ENCODE measurements at places on chromosomes 1 and 21.

DNA sequence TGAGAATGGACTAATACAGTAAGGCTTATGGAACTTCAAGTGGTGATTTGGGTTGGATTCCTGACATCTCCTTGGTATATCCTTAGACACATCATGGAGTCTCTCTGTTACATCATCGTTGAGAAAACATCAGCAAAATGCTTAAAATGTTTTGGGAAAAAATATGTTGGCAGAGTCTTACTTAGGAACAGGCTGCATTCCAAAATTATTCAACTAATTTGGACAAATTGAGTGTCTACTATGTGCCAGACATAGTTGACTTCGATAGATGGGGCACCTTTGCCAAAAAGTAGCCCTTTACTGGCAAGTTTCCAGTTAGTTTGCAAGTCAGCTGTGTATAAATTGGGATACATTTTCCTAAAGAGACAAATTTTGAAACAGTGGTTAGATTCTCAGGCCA is 253.4 kb upstream of the ST6GALNAC5 start:
- DNase-seq, result no peak

DNA sequence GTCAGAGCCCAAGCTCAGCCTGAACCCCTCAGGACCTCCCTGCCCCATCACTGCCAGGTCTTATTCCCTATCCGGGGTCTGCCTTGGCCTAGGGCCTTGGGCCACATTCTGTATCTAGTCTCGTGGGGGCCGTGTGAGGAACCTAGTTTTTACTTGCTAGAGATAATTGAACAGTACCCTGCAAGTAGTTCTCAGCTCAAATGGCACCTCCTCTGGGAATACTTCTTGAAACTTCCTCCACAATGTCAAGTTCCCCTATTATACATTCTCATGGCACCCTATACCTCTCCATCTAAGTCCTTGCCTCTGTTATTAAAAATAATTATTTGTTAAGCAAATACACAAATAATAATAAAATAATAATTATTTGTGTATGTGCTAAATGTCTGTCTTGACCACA is 32.9 kb upstream of the CSF1 start:
- no peak for DNase-seq

GRCh38 chr1:226686440-226687425 is 52.3 kb downstream of the ITPKB start:
- no peak for DNase-seq

DNA sequence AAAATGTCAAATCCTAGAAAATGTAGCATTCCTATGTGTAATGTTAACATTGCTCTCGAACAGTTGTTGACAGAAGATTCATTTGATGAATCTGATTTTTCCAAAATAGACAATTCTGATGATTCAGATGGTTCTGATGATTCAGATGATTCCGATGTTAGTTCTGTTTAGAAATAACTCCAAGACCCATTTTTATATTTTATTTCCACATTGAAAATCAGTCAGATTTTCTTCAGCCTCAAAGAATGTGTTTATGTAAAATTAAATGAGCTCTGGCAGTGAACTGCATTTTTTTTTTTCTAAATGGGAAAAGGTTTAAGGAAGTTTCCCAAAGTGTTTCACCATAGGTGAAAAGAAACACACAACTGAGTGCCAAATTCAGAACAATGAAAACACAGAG is 136.5 kb downstream of the TSEN15 start:
- no peak for DNase-seq

GRCh38 chr1:7294636-7295035 is 476.5 kb upstream of the VAMP3 start:
- no peak for DNase-seq

GRCh38 chr1:85952460-85952859 is 204.1 kb downstream of the COL24A1 start:
- no peak for DNase-seq

DNA sequence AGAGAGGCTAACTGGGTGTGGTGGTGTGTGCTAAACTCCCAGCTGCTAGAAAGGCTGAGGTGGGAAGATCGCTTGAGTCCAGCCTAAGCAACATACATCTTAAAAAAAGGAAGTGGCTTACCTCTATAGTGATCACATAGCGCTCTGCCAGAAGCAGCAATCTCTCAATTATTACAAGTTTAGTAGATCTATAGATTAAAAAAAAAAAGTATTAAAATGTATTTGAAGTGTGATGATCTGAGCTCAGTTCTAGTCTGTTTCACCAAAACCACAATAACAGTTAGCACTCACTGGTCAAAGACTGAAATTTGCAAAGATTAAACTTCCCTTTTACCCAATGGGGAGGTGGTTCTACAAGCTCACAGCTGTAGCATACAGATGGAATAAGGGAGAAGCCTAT is 76.3 kb downstream of the USP24 start:
- DNase-seq, result no peak

DNA sequence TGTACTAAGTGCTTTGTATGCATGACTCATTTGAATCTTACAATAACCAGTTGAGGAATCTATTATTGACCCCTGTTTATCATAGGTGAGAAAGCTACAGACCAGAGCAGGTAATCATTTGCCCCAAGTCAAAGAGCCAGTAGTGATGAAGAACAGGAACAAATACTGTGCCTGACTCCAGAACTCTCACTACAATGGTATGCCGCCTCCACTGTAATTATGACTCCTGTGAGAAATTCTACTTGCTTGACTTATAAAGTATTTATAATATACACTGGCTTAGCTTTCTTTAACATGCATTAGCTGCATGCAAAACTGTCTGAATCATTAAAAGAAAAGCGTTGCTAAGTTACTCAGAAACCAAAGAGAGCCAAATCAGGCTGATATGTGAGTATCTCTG is 92.6 kb downstream of the ZNF281 start:
- DNase-seq, result no peak

- no peak for DNase-seq
Measured at GRCh38 chr1:209542585-209542984, 40.9 kb upstream of the CAMK1G start.

- no peak for DNase-seq
Measured at GRCh38 chr1:113275691-113276090, 114.6 kb upstream of the MAGI3 start.
